ENCODE measurements at places on chromosomes 6 and 20. TPM values are rescaled to one million over a fixed set of nuclear protein-coding genes. Genes with fewer than 3 reads are reported as not detected.

SCAND1 gene
- total RNA-seq: 86.2 TPM

FNDC11 gene
- 1.3 TPM for total RNA-seq

SUPT3H gene
- total RNA-seq: 28.5 TPM

SH3BGRL2 gene
- 7.0 TPM for total RNA-seq

HS3ST5 gene
- total RNA-seq: 0.51 TPM

SLC17A3 gene
- total RNA-seq: 0.23 TPM

PGC gene
- total RNA-seq: not detected

DNA sequence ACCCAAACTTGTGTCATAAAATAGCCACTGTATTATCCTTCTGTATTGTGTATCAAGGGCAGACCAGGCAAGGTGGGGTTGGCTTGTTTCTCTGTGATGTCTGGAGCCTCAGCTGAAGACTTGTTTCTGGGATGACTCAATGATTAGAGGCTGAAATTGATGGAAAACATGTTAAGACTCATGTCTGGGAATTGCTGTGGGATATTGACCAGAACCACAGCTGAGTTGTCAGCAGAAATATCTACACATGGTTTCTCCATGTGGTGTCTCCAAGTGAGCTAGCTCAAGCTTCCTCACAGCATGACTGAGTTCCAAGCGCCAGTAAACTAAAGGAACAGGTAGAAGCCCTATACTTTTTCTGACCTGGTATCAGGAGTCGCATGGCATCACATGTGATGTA is 128.5 kb upstream of the SYNDIG1 start:
- no peaks in the 10 kb centered on the region for H3K27me3 ChIP-seq
- no peaks in the 10 kb centered on the region for H3K36me3 ChIP-seq
- no peak for DNase-seq
- H3K4me3 ChIP-seq: no peak overlapping the region
- H3K4me1 ChIP-seq: peaks cover 35% of the 10 kb centered on the region

DNA sequence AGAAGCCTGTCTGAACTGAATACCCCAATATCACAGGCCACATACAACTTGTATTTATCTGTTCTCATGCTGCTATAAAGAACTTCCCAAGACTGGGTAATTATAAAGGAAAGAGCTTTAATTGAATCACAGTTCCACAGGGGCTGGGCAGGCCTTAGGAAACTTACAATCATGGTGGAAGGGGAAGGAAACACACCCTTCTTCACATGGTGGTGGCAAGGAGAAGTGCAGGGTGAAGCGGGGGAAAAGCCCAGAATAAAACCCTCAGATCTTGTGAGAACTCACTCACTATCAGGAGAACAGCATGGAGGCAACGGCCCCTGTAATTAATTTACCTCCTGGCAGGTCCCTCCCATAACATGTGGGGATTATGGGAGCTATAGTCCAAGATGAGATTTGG is 50.3 kb upstream of the FNDC1 start:
- no peak for DNase-seq
- no peaks in the 10 kb centered on the region for H3K36me3 ChIP-seq
- no peaks in the 10 kb centered on the region for H3K4me1 ChIP-seq
- H3K4me3 ChIP-seq: no peak overlapping the region
- peaks cover 4% of the 10 kb centered on the region for H3K27me3 ChIP-seq
- no peak overlapping the region for H3K27ac ChIP-seq

GRCh38 chr6:151806757-151807512 is 547 bp upstream of the ESR1 start:
- H3K4me3 ChIP-seq: peak overlapping the region; percentile 82
- peaks cover 15% of the 10 kb centered on the region for H3K4me1 ChIP-seq
- peak; percentile 13 for DNase-seq
- peaks cover 5% of the 10 kb centered on the region for H3K36me3 ChIP-seq
- H3K27me3 ChIP-seq: peaks cover 25% of the 10 kb centered on the region

- H3K36me3 ChIP-seq: no peaks in the 10 kb centered on the region
- H3K27me3 ChIP-seq: no peaks in the 10 kb centered on the region
- H3K4me1 ChIP-seq: peaks cover 3% of the 10 kb centered on the region
- no peak overlapping the region for H3K4me3 ChIP-seq
These were observed 184.5 kb upstream of the PDE10A start for GRCh38 chr6:165847407-165848085.

GRCh38 chr20:20370094-20370575 is 2.2 kb downstream of the INSM1 start:
- H3K4me3 ChIP-seq: peak overlapping the region; percentile 30
- peaks cover 8% of the 10 kb centered on the region for H3K4me1 ChIP-seq
- peak overlapping the region; percentile 40 for H3K27ac ChIP-seq
- DNase-seq: no peak

- no peaks in the 10 kb centered on the region for H3K4me1 ChIP-seq
- H3K27ac ChIP-seq: no peak overlapping the region
- no peak for DNase-seq
- no peaks in the 10 kb centered on the region for H3K27me3 ChIP-seq
- no peak overlapping the region for H3K4me3 ChIP-seq
These were observed 616.7 kb downstream of the FRK start for GRCh38 chr6:115443825-115444478.

- peak overlapping the region; percentile 62 for H3K27ac ChIP-seq
- H3K4me3 ChIP-seq: no peak overlapping the region
- H3K36me3 ChIP-seq: peaks cover 13% of the 10 kb centered on the region
- H3K4me1 ChIP-seq: no peaks in the 10 kb centered on the region
- no peak for DNase-seq
These were observed 17.5 kb upstream of the IRF4 start for GRCh38 chr6:373773-374724.

DNA sequence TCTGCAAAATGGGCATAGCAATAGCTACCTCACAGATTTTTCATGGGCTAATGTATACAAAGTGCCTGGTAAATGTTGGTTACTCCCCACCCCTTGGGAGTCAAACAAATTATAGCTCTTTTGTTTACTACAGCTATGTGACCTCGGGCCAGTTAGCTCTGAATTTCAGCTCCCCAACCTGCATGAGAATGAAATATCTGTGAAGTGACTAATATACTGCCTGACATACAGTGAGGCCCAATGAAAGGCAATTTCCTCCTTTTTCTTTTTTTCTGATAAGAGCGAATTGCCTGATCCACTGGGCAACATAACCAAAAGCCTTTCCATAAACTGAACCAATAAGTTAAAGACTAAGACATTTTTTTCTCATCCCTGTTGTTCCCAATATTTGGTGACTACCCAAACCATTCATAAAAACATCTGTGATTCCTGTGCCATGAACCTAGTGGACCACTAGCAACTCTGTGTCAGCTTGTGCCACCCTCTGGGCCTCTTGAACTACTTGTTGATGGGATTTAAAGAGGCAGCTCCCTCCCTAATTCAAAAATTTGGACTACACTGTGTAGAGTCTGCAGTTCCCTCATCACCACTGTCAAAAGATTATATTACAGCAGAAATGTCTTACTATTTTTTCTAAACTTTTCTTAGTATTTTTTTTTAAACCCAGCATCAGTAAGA is 91.9 kb upstream of the TMEM30A start:
- no peak overlapping the region for H3K27ac ChIP-seq
- peaks cover 16% of the 10 kb centered on the region for H3K4me1 ChIP-seq
- DNase-seq: no peak

- DNase-seq: no peak
- H3K4me3 ChIP-seq: no peak overlapping the region
- no peaks in the 10 kb centered on the region for H3K4me1 ChIP-seq
- no peaks in the 10 kb centered on the region for H3K36me3 ChIP-seq
These were observed 259.1 kb upstream of the CEP162 start for GRCh38 chr6:84486526-84486925.

GRCh38 chr20:23164176-23164601 is 78.1 kb upstream of the CD93 start:
- DNase-seq: peak; percentile 4
- no peak overlapping the region for H3K27ac ChIP-seq

DNA sequence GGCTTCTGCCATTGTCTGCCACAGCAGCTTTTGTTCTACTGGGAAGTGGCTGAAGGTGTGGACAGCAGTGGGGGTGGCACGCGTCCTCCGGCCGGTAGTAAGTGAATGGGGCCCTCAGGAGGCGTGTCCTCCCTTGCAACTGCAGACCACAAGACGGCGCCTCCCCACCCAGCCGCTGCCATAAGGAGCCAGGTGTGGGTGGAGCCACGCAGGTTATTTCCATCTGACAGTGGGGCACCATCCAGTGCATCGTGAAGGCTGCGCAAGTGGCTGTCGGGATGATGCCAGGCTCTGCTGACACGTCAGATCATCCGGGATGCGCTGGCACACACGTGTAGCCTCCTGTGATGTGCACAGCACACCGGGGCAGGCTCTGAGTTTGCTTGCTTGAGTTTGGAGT is 379.7 kb downstream of the CDH4 start:
- no peak overlapping the region for H3K27ac ChIP-seq
- H3K4me3 ChIP-seq: no peak overlapping the region
- peaks cover 3% of the 10 kb centered on the region for H3K36me3 ChIP-seq

DNA sequence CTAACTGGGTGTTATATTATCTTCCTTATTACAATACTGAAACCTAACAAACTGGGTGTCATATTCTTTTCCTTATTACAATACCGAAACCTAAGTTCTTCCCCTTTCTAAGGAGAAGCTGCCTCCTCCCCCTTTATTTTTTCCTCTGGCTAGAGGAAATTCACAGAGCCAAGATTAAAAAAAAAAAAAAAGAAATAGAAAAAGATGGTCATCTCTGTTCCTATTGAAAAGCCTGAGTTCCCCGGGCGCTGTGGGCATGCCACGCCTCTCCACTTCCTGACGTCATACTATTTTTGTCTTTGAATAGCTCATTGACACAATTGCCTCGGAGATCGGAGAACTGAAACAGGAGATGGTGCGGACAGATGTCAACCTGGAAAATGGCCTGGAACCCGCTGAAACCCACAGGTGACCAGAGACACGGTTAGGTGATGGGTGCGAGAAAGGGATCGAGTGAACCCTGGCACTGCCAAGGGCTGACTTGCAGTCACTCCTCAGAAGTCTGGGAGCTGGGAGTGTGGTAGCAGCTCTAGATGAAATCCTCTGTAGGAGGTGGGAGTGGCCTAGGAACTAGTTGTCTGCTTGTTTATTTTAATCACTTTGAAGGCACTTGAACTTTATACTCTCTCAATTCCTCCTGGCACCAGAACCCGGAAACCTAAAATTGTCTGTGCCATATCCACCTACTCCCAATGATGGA is 82.2 kb upstream of the NAA20 start:
- no peak overlapping the region for H3K4me3 ChIP-seq
- H3K27me3 ChIP-seq: peaks cover 14% of the 10 kb centered on the region
- peak overlapping the region; percentile 39 for H3K27ac ChIP-seq
- peaks cover 31% of the 10 kb centered on the region for H3K36me3 ChIP-seq
- no peak for DNase-seq

GRCh38 chr6:140537834-140538705 is 1163.6 kb upstream of the CITED2 start:
- DNase-seq: no peak
- H3K4me1 ChIP-seq: peaks cover 6% of the 10 kb centered on the region
- H3K27me3 ChIP-seq: no peaks in the 10 kb centered on the region
- H3K4me3 ChIP-seq: no peak overlapping the region
- H3K27ac ChIP-seq: no peak overlapping the region
- no peaks in the 10 kb centered on the region for H3K36me3 ChIP-seq

- peaks cover 18% of the 10 kb centered on the region for H3K27me3 ChIP-seq
- peaks cover 43% of the 10 kb centered on the region for H3K4me1 ChIP-seq
- peak overlapping the region; percentile 99 for H3K4me3 ChIP-seq
- no peak for DNase-seq
These were observed 975 bp upstream of the PPT2 start for GRCh38 chr6:32152769-32153563.

DNA sequence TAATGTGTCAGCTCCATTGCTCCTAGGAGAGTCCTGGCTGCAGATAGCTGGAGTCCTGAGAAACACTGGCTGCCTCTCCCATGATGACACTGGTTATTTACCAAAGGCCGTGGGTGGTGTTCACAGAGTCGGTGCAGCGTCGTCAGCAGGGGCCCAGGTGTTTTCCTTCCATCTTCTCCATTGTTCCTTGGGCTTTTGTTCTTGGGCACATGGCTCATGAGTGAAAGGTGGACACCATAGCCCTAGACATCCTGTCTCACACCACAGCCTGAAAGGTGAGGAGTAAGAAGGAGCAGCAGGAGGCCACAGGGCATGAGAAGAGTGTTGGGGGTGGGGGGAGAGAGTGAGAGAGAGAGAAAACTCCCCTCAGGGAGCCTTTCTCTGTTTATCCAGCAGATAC is 9.1 kb downstream of the CST5 start:
- no peaks in the 10 kb centered on the region for H3K27me3 ChIP-seq
- H3K4me1 ChIP-seq: peaks cover 9% of the 10 kb centered on the region
- no peaks in the 10 kb centered on the region for H3K36me3 ChIP-seq
- no peak for DNase-seq

All from endothelial cell (in vitro differentiated cells).